CD4-positive, alpha-beta T cell (primary cell): ENCODE measurements at places on chromosomes 11 and 22. TPM values are rescaled to one million over a fixed set of nuclear protein-coding genes. Genes with fewer than 3 reads are reported as not detected.

DNA sequence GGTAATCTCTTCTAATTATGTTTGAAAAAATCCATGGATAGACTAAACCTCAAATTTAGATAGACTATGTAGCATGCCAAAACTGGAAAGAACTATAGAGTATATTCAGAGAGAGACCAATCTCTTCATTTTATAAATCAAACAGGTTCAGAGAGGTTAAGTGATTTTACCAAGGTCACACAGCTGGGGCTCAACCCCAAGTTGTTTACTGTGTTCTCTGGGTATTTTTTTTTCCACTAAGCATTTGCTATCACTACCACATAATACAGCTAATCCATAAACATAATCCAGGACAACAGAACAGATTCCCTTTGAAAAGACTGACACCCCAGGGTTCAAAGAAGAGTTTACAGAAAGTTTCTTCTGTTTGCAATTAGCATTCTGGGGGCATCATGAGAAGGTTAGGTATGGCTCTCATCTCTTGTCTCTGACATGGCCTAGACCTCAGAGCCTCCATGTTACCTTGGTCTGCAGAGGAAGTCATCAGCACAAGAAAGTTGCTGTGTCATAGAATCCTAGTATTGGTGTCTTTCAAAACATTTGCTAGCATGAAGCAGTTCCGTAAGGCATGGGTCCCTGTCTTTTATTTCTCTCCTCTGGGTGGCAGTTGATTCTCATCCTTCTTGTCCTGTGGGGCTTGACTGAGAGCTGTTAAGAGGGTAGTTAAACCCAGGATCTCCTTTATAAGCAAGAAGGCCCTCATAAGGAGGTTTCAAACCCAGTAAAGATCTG, 94.5 kb upstream of the HSD17B12 start:
- DNase-seq: no peak
- peaks cover 14% of the 10 kb centered on the region for H3K4me1 ChIP-seq
- H3K36me3 ChIP-seq: no peaks in the 10 kb centered on the region
- peaks cover 60% of the 10 kb centered on the region for H3K27me3 ChIP-seq

The OR51B4 gene
- total RNA-seq: not detected

GRCh38 chr22:35568751-35569739, 28.4 kb downstream of the RASD2 start:
- H3K4me1 ChIP-seq: no peaks in the 10 kb centered on the region
- no peak overlapping the region for H3K4me3 ChIP-seq
- DNase-seq: no peak
- H3K27ac ChIP-seq: no peak overlapping the region

The RASD2 gene
- 1.4 TPM for total RNA-seq

The YAP1 gene
- total RNA-seq: not detected

DNA sequence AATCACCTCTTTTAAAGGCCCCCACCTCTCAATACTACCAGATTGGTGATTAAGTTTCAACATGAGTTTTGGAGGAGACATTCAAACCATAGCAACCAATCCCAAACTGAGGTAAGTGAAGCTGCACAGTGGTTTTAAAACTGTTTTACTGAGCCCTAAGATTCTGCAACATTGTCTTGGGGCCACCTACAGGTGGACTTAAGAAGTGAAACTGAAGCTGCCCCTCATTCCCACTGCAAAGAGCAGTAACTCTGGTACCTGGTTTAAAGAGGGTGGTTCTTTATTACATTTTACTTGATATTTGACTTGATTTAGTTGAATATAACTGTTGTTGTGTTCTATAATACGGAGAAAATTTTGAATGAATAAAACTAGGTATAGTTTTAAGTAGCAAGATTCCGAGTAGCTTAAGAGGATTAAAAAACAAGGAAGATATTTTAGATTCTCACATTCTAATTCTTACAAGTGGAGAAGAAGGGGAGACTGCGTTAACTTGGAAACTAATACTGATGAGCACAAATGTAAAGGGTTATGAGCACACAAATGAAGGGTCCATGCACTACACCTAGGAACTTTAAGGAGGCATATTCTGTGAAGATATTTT, 26.7 kb downstream of the SYT9 start:
- H3K27me3 ChIP-seq: no peaks in the 10 kb centered on the region
- no peak overlapping the region for H3K4me3 ChIP-seq
- no peaks in the 10 kb centered on the region for H3K4me1 ChIP-seq

GRCh38 chr11:112270551-112271180, 10.0 kb upstream of the PLET1 start:
- no peaks in the 10 kb centered on the region for H3K27me3 ChIP-seq
- no peak overlapping the region for H3K27ac ChIP-seq
- H3K36me3 ChIP-seq: no peaks in the 10 kb centered on the region
- DNase-seq: no peak
- no peak overlapping the region for H3K4me3 ChIP-seq
- H3K4me1 ChIP-seq: no peaks in the 10 kb centered on the region

GRCh38 chr11:60984636-60985035, 13.2 kb downstream of the CD6 start:
- H3K27me3 ChIP-seq: no peaks in the 10 kb centered on the region
- H3K4me1 ChIP-seq: peaks cover 98% of the 10 kb centered on the region

DNA sequence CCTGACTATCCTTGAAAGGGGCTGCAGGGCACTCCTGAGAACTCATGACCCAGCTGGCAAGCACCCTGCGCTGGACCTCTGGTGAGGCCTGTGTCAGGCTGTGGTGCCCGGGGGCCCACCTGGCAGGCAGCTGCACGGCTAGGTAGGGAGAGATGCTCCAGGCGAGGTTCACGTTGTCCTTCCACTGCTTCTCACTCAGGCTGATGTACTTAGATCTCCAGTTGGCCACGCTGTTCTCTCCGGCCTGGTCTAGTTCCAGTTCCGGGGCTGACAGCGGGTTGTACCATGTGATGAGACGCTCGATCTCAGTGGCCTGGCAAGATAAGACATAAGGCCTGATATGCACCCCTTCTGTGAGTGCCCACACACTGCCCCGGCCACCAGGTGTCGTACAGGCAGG, 44.7 kb upstream of the SERPIND1 start:
- no peak overlapping the region for H3K4me3 ChIP-seq
- peaks cover 56% of the 10 kb centered on the region for H3K36me3 ChIP-seq
- no peaks in the 10 kb centered on the region for H3K4me1 ChIP-seq

The TPH1 gene
- 1.1 TPM for total RNA-seq

- no peak overlapping the region for H3K4me3 ChIP-seq
- DNase-seq: no peak
- H3K36me3 ChIP-seq: peaks cover 99% of the 10 kb centered on the region
- H3K27me3 ChIP-seq: no peaks in the 10 kb centered on the region
- no peak overlapping the region for H3K27ac ChIP-seq
- no peaks in the 10 kb centered on the region for H3K4me1 ChIP-seq
These were observed 34.0 kb downstream of the UQCR10 start for GRCh38 chr22:29801153-29801552.
